ENCODE measurements at places on chromosomes 13 and 19.

DNA sequence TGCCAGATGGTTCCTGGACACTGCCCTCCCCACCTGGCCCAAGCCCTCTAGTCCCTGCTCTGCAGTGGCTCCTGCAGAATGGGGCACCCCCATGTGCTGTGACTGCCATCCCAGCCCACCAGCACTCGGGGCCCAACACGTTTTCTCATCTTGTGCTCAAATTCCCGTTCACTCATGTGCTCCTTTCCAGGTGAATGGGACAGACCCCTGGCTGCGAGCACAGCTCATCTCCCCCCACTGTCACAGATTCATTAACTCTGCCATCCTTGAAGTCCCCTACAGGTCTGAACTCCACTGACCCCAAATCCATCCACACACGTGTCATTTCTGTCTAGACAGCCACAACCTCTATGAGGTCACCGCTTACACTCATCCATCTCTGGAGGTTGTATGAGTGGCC lies 23.6 kb downstream of the TUBA3C start:
- no peak for DNase-seq

DNA sequence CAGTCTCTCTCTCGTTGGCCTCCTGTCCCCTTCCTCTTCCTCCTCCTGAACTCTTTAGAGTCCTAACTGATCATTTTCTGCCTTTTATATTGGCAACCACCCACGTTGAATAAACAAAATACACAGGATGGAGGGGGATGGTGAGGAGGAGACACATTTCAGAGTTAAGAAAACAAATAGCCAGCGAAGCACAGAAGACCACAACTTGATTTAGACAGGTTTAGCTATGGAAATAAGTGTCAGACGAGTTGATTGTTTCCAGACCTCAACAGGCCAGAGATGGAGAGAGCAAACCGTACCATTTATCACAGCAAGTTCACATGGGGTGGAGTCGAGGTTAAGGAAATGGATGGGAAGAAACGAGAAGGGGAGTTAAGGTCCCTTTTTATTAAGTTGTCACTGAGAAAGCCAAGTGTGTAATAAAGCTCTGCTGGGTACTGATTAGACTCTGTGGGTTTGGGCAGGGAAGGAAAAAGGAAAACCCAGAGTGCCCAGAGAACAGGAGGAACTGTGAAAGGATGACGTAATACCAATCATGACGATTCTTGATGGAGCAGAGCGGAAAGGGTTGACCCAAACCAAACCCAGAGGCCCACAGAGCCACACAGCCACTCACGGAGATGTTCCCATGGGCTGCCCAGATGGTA lies 11.1 kb upstream of the SERP2 start:
- no peak for DNase-seq

GRCh38 chr19:38781058-38781457 lies 7.7 kb upstream of the LGALS7 start:
- no peak for DNase-seq

DNA sequence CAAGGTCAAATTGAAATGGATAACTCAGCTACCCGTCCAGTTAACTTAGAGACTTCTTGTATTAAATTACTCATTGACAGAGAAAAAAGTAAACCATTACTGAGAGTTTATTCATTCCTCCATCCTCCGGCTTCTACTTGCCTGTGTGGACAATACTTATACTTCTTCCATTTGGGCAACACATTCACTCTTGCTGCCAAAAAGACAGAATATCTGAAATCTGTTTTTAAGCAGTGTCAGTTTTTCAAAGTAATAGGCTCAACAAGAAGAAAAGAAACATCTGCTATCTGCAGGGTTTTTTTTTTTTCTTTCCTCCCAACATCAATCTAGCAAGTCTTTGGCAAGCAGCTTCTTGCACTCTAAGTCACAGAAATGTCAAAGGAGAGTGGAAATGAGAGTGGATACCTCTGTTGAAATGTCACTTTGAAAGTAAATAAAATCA lies 1142.8 kb downstream of the PCDH9 start:
- no peak for DNase-seq

- DNase-seq = peak; percentile 28
Measured at GRCh38 chr13:20492641-20493040, 33.0 kb downstream of the CRYL1 start.

DNA sequence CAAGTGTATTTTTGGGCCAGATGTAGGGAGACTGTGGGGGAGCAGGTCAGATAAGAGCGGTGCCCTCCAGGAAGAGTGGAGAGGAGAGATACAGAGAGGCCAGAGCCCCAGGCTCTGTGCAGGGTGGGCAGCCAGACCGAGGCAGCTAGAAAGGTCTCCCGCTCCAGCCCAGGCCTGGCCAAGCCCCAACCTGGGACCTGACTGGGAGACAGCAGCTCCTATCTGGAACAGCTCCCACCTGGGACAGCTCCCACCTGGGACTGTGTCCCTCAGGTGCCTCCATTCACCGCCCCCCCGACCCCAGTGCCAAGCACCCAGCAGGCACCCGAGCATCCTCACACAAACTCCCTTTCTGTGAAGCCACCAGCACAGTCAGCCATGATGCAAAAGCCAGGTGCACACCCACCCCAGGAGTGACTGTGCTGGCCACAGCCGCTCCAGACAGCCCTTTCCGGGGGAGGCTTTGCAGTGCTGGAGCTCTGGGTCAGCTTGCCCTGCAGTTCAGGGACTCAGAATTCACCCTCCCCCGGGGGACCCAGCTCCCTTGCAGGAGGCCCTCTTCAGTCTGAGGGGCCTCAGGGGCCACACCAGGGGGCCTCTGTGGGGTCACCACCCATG lies 2.1 kb upstream of the GRTP1 start:
- DNase-seq = no peak

Measured in kidney glomerular epithelial cell (primary cell).